ENCODE measurements at places on chromosomes 2 and 18. TPM values are rescaled to one million over a fixed set of nuclear protein-coding genes. Genes with fewer than 3 reads are reported as not detected.

The C1QL2 gene
- 0.88 TPM for total RNA-seq

DNA sequence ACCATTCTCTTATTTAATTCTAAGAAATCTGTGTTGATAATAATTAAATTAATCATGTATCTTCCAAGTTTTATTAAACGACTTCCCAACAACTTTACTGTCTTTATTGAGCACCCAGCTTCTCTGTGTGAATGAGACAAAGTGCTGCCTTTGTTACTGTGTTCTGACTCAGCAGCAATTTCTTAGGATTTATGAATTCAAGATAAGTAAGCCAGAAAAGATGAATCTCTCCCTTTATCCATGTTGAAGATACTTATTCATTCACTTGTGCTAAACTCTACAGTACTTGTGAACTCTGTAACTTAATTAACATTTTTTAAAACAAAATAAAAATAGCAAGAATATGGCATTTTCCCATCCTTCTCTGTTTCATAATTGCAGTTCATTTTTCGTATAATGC, 1403.3 kb upstream of the DDX18 start:
- no peak for DNase-seq

DNA sequence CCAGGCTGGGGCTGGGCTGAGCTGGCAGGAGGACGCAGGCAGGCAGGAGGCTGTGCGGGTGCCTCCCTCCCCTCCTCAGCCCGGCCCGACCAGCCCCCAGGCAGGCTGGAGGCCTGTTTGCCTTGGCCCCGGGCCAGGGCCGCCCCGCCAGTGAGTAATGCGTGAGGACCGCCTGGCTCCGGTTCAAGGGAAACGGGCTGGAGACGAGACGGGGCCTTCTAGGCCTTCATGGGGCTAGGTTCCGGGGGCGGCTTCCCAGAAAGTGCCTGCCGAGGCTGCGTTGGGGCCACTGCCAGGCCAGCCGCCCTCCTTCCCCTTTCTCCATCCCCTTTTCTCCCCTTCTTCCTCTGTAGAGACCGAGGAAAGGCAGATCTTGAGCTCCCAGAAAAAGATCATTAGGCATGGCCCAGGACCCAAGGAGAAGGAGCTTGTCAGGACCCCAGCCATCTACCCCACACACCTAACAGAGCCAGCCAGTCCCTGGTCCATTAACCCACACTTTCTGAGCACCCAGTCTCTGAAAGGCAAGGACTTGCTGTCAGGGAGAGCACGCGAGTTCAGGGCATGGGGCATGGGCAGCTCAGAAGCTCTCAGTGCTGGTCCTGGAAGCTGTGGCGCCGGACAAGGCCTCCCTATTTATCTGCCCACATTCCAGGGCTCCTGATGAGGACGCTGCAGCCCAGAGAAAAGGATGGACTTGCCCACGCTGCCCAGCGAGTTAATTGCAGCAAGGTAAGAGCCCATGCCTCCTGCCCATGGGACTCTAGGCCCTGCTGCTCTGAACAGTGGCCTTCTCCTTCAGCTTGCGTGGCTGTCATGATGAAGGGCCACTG, 48.5 kb downstream of the SMAD7 start:
- no peak for DNase-seq

DNA sequence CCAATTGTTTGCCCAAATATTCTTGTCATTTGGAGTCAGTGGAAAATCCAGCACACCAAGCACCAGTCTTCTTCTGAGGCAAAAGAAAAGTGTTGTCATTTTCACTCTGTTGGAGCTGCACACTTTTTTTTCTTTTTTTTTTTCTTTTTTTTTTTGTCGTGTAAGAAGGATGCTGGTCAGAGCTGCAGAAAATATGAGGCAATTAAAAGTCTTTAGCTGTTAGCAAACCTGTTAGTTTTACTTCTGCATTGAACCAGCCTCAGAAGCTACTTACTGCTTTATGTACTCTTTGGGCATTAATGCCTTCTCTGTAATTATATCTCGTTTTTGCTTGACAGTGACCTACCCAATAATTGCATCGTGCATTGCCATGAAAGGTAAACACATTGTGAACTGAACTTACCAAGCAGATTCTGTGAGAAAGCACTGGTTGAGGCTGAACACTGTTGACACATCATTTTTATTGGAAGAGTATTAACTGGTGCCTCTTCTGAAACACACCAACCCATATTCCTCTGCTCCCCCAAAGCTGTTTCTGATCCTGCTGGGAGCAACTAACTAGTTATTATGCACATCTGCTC, 165.4 kb downstream of the CAPN13 start:
- DNase-seq = no peak

The PARD3B gene
- total RNA-seq = 4.9 TPM

The DCC gene
- total RNA-seq = 1.4 TPM

DNA sequence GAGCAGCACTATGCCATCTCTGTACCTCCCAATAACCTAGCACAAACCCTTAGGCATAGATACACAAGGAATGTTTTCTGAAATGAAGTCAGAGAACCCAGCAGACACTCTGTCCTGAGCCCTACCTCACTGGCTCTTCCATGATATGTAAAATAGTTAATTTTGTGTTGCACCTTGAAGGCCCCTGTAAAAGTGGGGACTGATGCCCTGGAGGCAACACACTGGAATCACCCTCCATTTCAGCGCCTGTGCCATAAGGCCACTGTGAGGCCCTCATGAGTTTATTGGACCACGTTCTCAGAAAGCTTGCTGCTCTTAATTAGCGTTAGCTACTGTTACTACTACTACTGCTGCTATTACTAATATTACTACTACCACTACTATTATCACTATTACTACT, 670.1 kb upstream of the SOX11 start:
- no peak for DNase-seq

Data from H1 (cell line).